Fibroblast of skin of right quadriceps (primary cell): ENCODE measurements at places on chromosomes 7 and 10.

GRCh38 chr10:15791816-15792524 is 68.3 kb downstream of the MINDY3 start:
- peak; percentile 42 for DNase-seq

GRCh38 chr7:101121991-101122932 is 4.6 kb upstream of the SERPINE1 start:
- peak; percentile 100 for DNase-seq

DNA sequence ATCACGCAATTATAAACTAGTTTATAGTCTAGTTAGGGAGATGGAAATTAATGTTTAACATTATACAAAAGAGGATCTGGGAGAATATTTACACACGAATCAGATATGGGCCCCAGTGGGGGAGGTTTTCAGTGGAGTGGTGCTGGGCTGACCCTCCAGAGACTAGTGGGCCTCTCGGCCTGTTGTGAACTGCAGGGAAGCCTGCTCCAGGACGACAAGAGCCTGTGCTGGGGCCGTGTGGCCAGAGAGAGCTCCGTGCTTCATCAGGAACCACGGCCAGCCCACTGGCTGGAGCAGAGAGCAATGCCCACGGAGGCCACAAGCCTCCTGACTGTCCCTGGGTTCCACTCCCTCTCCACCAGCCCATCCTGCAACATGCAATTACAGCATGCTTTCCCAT is 11.3 kb upstream of the ESYT2 start:
- DNase-seq, result no peak

DNA sequence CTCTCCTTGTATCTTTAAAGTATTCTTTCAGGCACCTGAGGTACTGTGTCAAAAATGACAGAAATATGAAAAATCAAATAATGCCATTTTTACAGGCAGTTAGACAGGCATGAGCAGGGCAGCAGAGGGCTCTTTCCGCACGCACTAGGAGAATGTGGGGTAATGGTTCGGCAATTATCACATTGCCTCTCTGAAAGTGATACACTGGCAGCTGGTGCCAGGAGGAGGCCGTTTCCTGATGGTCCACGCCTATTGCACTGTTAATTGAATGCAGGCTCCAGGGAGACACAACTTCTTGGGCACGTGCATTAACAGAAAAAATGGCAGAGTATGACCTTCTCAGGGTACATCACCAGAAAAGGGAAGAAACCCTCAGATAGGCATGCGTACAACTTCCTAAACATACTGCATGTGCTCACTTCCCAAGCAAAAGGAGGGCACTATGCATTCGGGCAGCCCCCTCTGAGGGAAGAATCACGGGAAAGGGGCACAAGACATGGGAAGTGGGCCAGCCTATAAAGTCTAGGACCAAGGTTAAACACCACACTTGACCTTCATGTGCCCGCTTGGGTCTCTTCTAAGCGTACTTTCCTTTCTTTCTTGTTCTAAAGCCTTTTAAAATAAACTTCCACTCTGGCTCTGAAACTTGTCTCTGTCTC is 161.7 kb downstream of the TNS3 start:
- DNase-seq, result no peak

DNA sequence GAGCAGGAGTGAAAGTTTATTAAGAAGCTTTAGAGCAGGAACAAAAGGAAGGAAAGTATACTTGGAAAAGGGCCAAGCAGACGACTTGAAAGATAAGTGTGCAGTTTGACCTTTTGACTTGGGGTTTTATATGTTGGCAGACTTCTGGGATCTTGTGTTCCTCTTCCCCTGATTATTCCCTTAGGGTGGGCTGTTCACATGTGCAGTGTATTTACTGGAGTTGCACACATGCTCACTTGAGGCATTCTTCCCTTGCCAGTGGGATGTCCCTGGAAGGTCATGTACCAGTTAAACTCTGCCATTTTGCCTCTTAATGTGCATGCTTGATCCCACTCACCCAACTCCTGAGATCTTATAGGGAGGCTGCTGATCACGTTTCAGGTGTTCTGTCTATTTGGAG is 23.4 kb upstream of the ARHGAP12 start:
- peak; percentile 40 for DNase-seq

GRCh38 chr10:74650613-74651012 is 175.8 kb upstream of the KAT6B start:
- no peak for DNase-seq

DNA sequence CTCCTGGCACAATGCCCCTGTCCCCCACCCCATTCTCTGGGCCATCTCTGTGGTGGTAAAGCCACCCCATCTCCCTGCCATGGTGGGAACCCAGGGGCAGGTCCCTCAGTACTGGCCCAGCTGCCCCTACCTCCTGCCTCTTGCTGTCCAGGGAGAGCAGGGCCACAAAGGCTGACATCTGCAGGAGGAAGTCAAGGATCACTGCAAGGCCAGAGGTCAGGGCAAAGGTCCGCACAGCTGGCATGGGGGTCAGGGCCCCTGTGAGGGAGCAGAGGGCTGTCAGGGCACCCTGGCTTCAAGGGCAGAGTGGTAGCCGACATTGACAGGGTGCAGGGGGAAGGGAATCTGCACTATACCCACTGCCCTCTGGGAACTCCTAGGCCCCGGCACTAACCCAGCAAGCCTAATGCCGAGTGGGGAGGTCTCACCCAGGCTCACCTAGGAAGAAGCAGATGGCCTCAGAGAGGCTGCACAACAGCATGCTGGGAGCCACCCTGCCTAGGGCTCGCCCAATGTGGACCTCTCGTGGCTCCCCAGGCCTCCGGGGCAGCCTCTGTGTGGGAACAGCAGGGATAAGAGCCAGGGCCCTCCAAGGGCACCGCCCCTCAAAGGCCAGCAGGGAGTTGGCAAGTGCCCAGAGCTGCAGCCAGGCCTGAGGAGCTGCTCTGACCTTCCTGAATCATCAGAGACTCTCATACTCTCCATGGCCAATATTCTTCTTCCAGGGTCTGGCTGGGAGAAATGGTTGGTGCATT is 7.7 kb downstream of the NPC1L1 start:
- DNase-seq, result no peak

DNA sequence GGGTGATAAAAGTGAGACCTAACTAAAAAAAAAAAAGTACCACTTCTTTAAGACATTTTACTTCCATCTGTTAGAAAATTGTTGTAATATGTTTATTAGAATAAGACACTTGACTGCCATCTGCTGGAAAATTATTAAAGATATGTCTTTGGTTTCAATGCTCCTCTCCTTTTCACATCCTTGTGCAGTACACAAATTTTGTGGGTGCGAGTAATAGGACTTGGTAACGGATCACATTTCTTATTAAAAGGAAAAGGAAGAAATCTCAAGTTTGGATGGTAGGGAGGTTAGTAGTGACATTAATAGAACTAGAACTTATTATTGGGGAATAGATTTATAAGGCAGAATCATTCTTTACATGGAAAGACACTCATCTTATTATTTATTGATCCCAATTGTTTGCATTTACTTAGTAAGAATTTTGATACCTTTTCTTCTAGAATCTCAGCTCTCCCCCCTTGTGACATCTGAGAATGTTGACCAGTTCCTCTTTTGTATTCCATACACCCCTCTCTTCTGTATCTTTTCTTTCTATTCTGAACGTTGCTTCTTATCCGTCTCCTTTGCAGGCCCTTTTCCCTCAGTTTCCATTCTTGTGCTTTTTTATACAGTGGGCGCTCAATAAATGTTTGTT is 43.0 kb upstream of the RPA3 start:
- DNase-seq, result peak; percentile 58

GRCh38 chr10:103021150-103021899 is 103.2 kb downstream of the CNNM2 start:
- no peak for DNase-seq

DNA sequence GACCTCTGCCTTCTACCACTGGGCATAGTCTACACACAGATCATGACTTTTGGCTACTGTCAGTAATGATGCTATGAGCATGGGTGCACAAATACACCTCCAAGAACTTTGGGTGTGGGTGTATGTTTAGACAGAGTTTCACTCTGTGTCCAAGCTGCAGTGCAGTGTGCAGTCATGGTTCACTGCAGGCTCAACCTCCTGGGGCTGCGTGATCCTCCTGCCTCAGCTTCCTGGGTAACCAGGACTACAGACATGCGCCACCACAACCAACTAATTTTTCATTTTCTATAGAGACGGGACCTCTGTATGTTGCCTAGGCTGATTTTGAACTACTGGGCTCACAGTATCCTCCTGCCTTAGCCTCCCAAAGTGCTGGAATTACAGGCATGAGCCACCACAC is 194.4 kb downstream of the NSUN6 start:
- no peak for DNase-seq

DNA sequence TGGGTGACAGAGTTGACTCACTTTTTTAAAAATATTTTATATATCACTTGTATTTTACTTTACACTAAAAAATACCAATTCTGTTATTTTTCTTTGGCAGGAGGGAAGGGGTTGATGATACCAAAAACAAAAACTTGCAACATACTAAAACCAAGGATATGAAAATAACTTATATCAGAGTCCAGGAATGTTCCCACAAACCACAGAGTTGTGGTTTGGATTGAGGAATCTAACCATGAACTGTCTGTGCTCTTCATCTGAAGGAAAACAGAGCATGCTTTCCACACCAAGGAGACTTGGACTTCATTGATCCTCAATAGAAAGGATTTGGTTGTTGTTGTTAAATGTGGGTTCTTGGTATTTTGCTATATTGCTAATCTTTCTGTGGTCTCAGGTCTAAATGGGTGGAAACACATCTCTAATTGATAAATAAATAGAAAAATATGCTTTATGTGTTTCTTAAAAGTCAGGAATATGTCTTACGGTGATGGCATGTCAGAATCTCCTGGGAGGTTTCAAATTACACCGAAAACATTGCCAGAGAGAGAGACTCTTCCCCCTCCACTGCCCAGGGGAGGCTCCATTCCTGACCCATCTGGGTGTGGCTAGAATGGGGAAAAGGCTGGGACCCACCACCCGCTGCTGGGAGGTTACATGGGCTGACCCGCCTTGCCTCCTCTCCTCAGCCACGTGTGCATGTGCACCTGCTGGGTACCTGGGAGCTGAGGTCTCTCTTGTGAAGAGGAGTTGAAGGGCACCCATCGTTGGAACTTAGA is 46.9 kb upstream of the STK17A start:
- peak; percentile 96 for DNase-seq

GRCh38 chr10:59337201-59337652 is 25.1 kb downstream of the FAM13C start:
- peak; percentile 43 for DNase-seq

GRCh38 chr10:15242261-15242840 is 73.9 kb upstream of the NMT2 start:
- DNase-seq, result no peak

GRCh38 chr7:46622251-46622650 is 701.2 kb upstream of the IGFBP3 start:
- DNase-seq, result no peak

GRCh38 chr7:107070710-107071109 is 26.2 kb downstream of the PRKAR2B start:
- no peak for DNase-seq

DNA sequence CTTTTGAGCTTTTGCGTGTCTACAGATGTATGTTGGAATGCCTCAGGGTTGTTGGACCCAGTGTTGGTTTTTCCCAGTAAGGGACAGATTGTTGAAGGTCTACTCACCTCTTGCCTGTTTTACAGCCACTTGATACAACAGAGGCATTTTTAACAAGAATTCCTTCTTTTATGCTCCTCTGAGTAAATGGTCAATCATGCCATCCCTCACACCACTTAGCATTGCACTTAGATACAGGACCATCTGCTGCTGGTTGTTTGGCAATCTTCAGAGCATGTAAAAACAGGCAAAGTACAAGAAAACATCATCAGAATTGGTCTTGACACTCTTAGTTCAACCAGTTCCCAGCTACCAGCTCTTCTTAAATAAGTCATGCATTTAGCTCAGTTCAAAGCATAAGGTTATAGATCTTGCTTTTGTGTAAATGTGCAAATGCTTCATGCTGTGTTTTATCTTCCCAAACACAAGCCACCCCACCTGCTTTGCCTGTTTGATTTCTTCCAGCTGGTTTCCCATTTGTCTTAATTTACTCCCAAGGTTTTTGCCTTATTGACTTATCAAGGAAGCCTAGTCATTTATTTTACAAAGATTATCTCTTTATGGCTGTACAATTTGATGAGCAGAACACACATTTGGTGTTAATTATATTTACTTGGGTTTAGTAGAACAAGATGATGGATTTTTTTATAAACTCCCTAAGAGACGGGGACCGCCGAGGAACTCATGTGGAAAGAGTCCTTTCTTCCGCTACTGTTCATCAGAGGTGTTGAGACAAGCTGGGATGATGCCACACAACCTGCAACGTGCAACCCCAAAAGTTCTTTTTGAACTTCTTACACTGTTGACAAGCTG is 136.6 kb downstream of the AHR start:
- DNase-seq, result no peak

DNA sequence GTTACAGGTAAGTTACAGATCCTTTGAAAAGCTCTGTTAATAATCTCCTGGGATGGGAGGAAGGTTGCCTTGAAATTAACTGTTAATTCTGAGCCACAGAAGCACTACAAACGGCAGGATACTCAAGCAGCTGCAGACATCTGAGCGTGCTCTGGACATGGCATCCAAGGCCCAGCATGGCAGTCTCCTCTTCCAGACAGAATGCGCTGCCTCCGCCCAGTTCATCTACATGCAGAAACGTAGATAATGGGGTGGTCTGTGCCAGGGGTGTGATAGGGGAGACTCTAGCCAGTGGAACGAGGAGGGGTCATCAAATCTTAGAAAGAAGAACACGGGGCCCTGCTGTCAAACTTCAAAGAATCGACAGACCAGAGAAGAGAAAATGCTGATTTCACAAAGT is 13.8 kb downstream of the VIPR2 start:
- DNase-seq, result no peak

DNA sequence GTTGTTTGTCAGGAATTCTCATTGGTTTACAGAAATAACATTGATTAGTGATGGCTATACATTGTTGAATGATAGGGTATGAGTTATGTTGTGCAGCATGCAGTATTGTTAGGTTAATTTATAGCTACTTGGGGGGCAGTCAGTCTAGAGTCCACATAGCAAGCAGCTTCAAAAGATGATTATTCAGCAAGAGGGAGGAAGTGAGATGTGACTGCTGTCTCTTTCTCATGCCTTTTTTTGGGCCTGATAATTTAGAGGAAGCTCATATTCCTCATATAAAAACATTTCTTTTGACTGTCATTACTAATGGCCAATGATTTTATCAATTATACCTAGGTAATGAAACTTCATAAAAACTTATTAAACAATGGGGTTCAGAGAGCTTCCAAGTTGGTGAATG is 3.4 kb upstream of the TBRG4 start:
- DNase-seq, result no peak

DNA sequence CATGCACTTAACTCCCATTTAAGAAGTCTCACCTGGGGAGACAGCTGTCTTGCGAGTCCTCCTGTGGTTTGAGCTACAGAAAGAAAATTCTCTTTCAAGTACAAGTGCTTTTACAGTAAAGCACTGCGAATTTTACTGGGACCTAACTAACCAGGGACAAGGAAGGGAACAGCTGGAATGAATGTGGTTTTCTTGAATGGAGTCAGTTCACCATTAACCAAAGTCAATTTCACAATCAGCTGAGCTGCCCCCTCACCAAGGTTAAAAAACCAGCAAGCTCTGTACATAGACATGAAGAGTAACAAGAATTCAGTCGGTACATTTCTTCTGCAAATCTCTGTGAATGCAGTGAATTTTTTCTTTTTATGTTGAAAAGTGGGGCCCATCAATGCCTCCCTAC is 56.3 kb downstream of the GFRA1 start:
- DNase-seq, result no peak

GRCh38 chr7:126524967-126525366 is 727.8 kb downstream of the GRM8 start:
- DNase-seq, result no peak

- DNase-seq, result no peak
Observed at GRCh38 chr7:5528815-5529442, 105.3 kb upstream of the TNRC18 start.

GRCh38 chr7:149790146-149790548 is 16.8 kb upstream of the ZNF467 start:
- no peak for DNase-seq
